Stimulated activated CD8-positive, alpha-beta memory T cell treated with anti-CD3 and anti-CD28 coated beads, Interleukin-7, amount 100 ng/mL, for 1 hour (primary cell): ENCODE measurements at places on chromosomes 6 and 20.

DNA sequence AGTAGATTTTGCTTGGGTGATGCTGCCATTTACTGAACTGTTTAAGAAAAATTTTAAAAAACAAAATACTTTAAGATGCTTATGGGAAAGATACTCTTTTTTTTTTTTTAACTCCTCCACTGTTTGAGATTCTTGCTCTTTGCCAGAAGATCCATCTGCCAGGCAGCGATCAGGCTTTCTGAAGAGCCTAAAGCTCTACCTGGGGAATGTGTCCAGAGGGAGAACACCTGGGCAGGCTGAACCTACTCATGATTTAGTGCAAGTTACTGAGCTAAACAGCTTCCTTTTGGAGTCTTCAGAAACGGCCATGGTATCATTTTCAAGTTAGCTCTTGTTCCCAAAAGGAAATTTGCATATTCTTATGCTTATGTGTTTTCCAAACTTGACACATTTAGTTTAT, 23.5 kb upstream of the MLIP start:
- no peak for DNase-seq

DNA sequence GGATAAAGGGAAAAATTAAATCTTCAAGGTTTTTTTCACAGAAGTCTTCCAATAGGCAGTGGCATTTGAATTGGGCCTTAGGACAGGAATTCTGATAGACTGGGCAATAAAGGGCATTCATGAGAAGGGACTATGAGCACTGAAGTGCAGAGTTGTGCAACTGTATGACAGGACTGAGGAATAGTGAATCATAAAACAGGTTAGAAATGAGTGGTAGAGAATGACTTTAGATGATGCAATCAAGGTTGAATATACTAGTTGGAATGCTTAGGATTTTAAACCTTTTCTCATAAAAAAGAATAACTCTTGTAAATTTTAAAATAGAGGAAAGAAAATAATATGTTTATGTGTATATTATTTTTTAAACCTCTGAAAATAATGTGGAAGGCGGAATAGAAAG, 944.7 kb downstream of the PHF3 start:
- DNase-seq = no peak

- DNase-seq = no peak
These were observed 21.7 kb upstream of the MMS22L start for GRCh38 chr6:97304701-97305100.

- no peak for DNase-seq
These were observed 5.4 kb downstream of the NELFCD start for GRCh38 chr20:58986286-58986967.
